Cortex of kidney (tissue), 1 donor: ENCODE measurements at places on chromosomes 1 and 21.

DNA sequence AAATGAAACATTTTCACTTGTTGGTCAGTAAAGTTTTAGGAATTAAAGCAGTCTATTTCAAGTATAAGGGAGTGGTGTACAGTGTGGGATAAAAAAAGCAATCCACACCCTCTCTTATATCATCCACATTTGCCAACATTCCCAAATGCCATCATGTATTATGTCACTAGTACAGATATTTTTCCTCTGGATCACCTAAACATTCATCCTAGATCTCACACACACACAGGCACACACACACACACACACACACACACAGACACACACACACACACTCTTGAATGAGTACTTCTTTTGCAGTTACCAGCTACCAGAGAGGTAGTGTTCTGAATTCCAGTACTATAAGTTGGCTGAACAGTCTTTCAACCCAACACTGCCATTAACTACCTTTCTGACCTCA is 1369.1 kb upstream of the ADGRL4 start:
- no peak for DNase-seq

- DNase-seq: no peak
Measured at GRCh38 chr1:205329719-205330118, 8.2 kb upstream of the NUAK2 start.

DNA sequence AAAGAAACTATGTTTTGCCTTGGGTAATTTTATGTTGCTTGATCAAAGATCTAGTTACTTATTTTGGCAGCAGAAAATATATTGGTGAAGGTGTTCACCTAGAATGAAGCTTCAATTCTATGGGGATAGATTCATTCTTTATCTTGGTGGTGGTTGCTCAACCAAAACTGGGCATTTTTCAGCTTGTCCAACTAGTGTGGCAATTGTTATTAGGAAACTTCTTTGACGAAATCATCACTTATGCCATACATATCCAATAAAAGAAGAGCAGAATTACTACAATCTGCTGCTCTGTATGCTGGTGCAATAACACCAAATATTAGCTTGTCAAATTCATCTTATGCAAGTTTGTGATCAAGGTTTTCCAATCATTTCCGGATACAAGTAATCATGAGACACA is 26.8 kb upstream of the TMPRSS15 start:
- no peak for DNase-seq

DNA sequence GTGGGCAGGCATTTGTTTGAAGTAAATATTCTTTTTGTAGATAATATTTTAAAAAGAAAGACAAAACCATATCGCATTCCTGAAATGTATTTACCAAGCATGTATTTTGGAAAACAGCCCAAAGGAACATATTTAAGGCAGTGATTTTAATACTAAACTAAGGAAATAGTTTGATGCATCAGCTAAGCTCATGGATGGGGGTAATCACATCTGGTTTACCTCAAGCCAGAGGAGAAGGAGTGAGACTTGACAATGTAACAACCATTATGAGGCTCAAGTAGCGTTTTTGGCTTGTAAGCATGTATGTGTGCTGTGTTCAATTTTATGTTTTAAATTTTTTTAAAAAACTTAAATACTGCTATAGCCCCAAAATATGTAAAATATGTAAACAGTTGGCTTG is 390.5 kb downstream of the DISC1 start:
- no peak for DNase-seq

- no peak for DNase-seq
Measured at GRCh38 chr1:56065729-56066128, 513.6 kb downstream of the PLPP3 start.

DNA sequence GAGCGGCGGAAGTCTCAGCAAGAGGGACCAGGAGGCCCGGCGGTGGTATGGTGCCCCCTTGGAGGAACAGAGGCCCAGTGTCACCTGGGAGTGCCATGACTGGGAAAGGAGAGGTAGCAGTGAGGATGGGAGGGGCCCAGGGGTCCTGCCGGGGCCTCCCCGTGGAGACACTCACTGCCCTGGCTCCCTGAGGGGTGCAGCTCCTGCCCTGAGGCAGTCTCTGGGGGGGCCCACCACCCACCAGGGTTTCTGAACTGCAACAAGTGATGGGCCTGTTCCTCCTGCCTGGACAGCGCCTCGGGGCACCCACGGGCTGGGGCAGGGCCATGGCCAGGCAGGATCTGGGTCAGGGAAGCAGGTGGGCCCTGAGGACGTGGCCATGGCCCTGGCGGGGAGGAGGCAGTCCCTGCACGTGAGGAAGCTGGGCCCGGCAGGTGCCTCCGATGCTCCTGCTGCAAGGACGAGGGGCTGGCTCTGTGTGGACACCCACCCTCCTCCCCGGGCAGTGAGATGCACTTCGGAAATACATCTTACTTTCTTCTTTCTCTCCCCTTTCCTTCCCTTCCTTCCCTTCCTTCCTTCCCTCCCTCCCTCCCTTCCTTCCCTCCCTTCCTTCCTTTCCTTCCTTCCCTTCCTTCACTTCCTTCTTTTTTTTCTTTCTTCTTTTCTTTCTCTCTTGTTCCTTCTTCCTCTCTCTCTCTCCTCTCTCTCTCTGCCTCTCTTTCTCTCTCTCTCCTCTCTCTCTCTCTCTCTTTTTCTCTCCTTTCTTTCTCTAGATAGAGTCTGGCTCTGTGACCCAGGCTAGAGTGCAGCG is 66.6 kb downstream of the MORN1 start:
- no peak for DNase-seq

DNA sequence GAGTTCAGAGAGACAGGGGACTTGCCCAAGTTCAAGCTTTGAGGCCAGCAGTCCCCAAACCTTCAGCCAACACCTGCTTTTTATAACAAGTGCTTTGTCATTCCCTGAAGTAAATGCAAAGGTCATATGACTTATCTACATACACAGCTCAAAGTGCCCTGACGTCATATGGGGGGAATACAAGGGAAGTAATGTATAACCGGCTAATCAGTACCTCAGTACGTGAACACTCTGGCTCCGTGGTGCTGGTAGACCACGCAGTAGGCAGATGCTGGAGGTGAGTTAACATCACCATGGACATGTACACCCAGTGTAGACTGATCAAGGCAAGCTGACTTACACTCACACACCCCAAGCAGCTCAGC is 60.0 kb downstream of the BACE2 start:
- no peak for DNase-seq

- no peak for DNase-seq
Measured at GRCh38 chr1:210757677-210758076, 376.3 kb downstream of the KCNH1 start.

DNA sequence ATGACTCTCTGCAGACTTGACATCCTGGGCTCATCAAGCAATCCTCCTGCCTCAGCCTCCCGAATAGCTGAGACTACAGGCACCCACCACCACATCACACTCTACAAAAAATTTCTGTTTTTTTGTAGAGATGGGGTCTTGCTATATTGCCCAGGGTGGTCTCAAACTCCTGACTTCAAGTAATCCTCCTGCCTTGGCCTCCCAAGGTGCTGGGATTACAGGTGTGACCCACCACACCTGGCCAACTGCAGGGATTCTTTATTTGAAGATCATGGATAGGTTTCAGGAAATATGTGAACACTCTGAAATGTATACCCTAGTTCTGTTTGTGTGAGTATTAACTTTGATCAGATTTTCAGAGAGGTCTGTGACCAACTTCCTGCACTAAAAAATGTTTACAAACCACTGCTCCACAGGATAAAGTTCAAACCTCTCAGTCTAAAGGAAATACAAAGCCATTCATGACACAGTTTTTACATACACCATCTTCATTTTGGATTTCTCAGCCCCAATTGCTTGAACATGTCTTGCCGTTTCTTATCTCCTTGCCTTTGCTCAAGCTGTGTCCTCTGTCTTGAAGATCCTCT is 252.3 kb upstream of the FGGY start:
- DNase-seq: no peak

- no peak for DNase-seq
Measured at GRCh38 chr1:27604579-27605299, 795 bp upstream of the AHDC1 start.

DNA sequence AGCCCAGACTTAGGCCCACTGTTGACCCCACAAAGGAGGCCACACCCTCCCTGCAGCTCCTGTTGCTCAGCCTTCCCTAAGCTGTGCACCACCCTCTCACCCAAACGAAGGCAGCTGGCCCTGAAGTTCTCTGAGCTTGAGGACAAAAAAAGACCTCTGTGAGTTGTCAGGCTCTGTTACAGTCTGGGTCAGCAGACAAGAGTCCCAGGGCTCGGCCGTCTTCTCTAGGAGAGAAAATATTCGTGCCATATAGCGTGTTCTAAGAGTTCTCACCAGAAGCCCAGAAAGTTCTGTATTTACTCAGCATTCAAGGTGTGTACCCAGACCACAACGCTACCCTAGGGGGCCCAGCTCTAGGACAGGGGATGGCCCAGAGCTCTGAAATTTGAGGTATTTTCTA is 25.5 kb upstream of the LYST start:
- DNase-seq: no peak

DNA sequence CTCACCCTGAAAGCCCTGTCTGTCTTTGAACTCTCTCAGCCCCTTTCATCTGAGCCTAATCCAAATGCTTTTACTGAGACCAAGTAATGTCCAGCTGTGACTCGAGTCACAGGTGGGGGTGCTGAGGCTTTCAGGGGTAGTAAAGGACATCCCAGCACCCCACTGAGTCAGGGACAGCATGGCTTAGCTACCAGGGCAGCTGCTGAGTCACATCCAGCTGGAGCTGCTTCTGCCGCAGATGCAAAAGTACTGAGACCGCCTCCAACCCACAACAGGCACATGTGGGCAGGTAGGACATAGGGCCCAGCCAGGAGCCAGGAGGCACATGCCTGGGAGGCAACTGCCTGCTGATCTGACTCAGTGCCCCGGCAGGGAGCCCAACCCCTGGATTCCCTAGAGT is 6.7 kb upstream of the VSIG8 start:
- DNase-seq: no peak

DNA sequence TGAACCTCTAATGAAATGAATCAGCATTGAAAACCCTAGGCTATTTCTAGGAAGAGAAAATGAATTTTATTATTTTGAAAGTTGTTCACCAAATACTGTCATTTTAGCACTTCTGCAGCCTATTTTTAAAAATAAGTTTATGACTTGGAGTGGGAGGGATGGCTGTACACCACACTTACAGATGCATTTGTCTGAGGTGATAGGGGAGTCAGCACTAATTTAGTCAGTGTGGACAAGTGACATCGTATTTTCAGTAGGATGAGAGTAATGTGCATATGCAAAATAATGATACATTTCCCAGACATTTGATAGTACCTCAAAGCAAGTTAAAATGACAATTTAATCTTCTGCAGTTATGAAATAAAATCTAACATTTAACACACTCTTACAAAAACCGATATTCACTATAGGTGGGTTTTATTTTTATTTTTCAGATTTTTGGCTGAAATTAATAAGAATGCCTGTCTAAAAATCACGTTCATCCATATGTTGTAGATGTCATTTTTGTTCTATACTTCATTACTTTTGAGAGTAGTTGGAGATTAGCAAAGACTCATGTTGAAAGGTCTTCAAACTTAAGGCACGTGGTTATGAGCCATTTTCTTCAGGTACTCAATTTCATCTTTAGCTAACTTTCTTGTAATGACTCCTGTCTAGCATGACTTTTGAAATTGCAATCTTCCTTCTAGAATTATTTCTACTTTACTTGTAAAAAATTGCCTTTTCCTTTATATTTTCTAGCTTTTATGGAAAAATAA is 186.7 kb downstream of the NCAM2 start:
- DNase-seq: no peak

GRCh38 chr1:169142129-169142528 is 35.6 kb downstream of the ATP1B1 start:
- no peak for DNase-seq

DNA sequence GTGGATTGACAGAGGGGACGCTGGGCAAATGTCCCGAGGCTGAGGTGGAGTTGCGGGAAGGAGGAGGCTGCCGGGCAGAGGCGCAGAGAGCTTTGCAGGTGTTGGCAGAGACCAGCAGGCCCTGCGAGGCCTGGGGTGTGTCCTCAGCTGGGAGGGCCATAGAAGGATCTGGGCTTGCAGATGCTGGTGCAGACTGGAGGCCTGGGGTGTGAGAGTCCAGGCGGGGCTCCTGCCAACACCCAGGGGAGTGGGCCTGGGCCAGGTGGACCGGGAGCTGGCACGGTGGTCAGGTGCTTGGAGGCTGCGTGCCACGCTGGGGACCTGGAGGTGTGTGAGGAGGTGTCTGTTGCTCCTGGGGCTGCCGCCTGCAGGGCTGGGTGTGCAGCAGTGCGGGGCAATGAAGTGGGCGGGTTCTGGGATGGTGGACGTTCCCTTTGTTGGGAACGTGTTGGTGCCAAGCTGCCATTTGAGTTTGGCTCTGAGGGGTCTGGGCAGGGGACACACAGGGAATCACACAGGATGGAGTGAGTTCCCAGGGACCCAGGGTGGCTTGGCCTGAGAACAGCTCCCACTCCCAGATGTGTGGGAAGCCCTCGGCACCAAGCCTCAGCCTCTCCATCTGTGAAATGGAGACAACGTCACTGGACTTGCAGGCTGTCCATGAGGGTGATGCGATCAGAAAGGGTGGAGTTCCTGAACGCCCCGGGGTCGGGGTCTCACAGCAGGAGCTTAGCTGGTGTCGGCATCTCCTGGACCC is 39.9 kb upstream of the POFUT2 start:
- no peak for DNase-seq

- no peak for DNase-seq
Measured at GRCh38 chr21:37849506-37850102, 66.7 kb downstream of the KCNJ6 start.

DNA sequence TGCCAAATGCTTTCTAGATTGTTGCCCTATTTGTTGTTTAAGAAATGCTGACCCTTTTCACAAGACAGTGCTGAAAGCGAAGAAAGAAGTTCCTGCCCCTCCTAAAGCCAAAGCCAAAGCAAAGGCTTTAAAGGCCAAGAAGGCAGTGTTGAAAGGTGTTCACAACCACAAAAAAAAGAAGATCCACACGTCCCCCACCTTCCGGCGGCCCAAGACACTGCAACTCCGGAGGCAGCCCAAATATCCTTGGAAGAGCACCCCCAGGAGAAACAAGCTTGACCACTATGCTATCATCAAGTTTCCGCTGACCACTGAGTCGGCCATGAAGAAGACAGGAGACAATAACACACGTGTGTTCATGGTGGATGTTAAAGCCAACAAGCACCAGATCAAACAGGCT is 55.7 kb downstream of the PSMG1 start:
- DNase-seq: no peak

DNA sequence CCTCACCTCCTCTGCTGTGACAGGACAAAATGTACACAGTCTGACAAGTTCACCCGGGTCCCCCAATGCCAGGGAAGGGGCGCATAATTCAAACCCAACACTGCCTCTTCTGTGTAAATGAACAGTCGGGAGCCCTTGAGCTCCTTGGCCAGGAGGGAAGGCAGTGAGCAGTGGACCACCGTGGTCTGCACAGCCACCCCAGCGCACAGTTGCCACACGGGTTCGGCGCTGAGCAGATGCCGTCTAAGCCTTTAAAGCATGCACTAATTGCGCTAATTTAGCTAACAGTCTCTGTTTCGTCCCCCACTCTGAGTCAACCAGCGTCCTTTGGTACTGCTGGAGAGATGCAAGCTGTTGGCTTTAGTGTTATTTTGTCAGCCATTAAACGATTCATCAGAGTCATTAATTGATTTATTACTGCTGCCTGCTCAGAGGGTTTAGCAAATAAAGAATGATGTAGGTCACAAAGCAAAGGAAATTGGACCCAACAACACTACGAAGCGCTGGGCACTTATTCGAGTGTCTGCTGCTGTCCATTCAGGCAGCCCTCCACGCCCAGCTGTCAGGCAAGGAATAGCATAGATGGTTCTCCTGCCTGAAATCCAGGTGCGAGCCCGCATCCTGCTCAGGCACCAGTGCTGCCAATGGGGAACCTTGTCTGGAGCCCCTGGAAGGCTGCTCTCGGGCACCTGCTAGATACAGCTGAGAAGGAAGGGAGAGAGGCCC is 91.5 kb downstream of the MRPL37 start:
- DNase-seq: no peak

GRCh38 chr1:78184460-78185072 is 138.8 kb downstream of the GIPC2 start:
- DNase-seq: no peak
